Daoy (cell line): ENCODE measurements at places on chromosomes 16 and 17.

DNA sequence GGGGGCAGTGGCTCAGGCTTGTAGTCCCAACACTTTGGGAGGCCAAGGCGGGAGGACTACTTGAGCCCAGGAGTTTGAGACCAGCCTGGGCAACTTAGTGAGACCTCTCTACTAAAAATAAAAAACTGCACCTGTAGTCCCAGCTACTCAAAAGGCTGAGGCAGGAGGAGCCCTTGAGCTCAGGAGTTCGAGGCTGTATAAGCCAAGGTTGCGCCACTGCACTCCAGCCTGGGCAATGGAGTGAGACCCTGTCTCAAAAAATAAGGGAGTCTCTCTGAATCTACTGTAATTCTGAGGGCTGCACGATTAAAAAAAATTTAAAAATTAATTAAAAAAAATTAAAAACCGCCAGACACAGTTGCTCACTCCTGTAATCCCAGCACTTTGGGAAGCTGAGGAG is 3.9 kb downstream of the COIL start:
- no peak for DNase-seq

GRCh38 chr16:30953111-30953510 is 4.2 kb downstream of the ORAI3 start:
- DNase-seq = no peak

DNA sequence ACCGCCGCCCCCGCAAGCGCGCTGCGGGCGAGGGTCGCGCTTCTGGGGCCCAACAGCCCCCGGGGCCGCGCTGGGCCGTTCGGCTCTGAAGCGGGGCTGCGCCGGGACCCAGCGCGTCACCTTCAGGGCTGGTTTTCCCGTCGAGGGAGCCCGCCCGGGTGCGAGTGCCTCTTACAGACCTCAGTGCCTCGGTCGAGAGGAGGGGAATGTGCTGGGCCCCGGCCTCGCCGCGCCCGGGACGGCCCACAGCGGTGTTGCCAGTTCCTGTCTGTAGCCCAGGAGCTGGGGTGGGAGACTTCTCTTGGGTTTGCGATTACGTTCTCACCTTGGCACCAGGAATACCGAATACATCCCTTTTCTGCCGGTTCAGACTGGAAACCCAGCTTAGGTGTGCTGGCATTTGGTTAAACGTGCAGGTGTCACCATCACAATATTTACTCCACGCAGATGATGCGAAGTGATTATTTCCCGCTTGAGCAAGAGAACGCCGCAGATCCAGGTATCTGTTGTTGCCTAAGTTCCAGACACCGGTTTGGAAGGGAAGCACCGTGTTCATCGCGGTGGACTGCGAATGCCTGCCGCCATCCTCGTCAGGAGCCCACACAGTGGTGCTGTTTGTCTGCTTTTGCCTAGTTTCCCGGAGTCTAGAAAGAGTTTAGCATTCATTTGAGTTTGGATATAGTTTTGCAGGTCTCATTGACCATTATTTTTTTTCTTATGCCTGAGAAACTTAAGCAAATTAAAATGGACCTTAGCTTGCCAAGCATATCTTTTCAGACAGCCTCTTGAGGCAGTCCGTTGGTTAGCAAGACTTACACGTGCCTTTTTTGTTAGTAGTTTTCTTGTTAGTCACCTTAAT is 914 bp downstream of the MAP1LC3B start:
- DNase-seq = peak; percentile 50

GRCh38 chr16:82857693-82858365 is 231.1 kb downstream of the CDH13 start:
- DNase-seq = no peak

DNA sequence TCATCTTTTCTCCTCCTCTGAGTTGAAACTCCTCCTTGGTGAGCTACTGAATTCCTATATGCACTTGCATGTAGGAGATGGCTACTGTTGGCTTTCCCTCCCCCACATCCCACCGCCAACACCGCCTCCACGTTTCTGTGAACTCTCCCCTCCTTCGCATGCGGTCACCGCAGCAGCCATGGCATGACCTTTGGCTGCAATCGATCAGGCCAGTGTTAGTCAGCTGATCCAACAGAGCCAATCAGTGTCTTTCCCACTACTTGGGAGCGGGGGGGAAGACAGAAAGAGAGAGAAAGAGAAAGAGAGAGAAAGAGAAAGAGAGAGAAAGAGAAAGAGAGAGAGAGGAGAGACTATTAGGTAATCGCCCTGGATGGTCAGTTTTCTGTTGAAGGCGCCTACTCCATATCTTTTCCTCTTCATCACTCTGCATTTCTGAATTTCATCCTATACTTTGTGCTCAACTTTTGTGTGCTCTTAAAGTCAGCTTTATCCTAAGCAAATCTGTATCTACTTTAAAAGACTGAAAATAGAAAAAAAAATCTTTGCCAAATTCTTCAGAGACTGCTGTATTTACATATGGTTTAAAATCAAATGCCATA is 22.7 kb downstream of the ASGR1 start:
- DNase-seq = no peak

GRCh38 chr17:75910699-75911098 is 6.0 kb upstream of the MRPL38 start:
- no peak for DNase-seq

GRCh38 chr17:64335486-64335885 is 55.2 kb downstream of the PECAM1 start:
- DNase-seq = no peak

- no peak for DNase-seq
These were observed 18.1 kb downstream of the ERN1 start for GRCh38 chr17:64111831-64112230.

DNA sequence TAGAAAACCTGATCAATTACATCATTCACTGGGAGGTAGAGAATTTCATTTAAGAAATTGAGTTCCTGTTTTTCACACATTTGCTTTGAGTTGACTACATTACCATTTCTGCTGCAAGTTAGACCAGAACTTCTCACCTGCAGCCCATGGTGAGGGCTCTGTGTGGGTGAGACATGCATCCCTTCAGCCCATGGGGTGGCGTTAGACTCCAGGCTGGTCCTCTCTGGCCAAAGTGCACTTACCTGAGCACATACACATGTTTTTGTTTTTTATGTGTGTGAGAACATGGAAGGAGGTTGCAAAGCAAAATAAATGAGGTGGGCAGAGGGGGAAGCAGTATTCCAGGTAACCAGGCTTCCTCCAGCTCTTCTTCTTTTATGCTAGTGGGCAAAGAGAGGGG is 470.2 kb downstream of the PMP22 start:
- DNase-seq = no peak

GRCh38 chr17:70310221-70310672 is 140.9 kb downstream of the KCNJ2 start:
- DNase-seq = peak; percentile 6

GRCh38 chr17:43772877-43773648 is 5.7 kb downstream of the DUSP3 start:
- DNase-seq = no peak

GRCh38 chr16:29154088-29154487 is 169.2 kb downstream of the LAT start:
- no peak for DNase-seq

- DNase-seq = no peak
These were observed 647 bp upstream of the SECTM1 start for GRCh38 chr17:82334204-82334621.

DNA sequence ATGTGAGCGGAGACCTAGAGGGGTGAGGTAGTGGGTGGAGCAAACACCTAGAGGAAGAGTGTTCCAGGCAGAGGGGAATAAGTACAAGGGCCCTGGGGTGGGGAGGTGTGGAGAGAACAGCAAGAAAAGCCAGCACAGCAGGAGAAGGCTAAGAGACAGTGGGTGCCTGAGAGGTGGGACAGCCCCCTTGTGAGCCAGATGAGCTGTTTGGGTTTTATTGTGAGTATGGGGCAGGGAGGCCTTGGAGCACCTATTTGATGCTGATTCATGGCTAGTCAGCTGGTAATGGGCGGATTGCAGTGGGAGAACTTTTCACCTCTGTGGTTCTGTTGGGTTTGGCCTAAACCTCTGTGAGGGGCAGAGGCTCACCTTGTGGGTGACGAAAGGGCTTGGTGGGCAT is 68.4 kb downstream of the ABCC1 start:
- DNase-seq = no peak

DNA sequence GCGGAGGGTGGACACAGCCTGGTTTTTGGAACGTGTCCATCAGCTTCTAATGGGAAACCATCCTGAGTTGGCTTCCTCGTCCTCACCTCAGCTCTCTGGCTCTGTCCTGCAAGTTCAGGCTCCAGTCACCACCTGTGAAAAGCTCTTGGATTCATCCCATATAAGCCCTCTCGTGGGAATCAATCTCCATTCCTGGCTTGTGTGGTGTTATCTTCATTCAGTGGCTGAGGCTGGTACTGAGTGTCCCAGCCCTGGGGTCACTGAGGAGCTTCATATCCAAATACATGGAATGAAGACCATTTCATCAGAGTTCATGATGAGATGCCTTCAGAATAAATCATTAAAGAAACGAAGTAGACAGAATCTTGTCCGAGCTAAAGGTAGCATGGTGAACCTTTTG is 189.2 kb downstream of the RBFOX1 start:
- DNase-seq = no peak

GRCh38 chr17:28426081-28426519 is 20.1 kb upstream of the SLC46A1 start:
- peak; percentile 41 for DNase-seq

GRCh38 chr16:86530251-86531190 is 20.2 kb downstream of the FOXF1 start:
- DNase-seq = no peak

GRCh38 chr17:80967404-80967872 is 24.2 kb upstream of the CHMP6 start:
- no peak for DNase-seq

GRCh38 chr17:34412534-34412933 is 49.5 kb upstream of the CCL1 start:
- DNase-seq = no peak

- DNase-seq = no peak
These were observed 44.0 kb downstream of the ST3GAL2 start for GRCh38 chr16:70394853-70395252.

DNA sequence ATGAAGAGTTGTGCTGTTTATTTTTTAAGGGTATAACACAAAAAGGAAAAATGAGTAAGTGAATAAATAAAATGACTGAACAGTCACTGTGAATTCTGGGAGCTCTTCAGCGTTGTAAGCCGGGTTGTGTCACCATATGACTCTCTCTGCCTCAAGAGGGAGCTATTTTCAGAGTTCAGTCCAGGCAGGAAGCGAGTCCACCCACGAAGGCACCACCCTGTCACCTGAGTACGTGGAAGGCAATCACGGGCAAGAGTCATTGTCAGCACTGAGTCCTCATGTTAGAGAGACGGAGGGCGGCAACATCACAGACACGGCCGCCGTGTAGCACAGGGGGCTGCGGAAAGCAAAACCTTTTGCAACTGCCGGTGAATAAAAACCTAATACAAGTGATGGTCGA is 227.6 kb downstream of the UTP18 start:
- peak; percentile 5 for DNase-seq

DNA sequence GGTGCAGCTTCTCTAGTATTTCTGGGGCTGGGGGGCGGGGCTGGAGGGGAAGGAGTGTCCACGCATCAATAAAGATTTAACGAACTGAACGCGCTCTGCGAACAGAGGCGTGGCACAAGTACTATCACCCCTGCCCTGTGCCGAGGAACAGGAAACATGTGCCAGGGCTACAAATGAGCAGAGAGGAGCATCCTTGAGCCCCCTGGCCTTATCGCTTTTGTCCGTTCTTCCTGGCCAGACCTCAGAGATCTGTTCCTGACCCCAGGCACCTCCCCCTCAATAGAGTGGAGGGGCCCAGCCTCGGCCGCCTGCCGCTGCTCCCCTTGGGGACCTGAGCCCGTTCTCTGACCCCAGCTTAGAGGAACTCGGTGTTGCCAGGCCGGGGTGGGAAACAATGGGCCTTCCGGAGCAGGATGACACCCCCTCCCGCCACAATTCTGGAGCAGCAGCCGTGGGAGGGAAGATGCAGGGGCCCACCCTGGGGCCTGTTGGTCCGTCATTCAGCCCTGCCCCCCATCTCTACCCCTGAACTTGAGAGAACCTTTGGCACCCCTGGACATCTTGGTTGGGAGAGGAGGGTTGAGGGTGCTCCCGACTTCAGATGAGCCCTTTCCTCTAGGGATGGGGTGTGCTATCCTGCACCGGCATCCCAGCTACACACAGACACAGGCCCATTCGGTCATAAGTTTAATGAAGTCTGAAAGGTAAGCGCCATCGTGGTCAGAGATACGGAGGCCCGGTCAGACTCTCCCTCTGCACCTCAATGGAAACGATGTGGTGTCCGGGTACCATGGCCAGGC is 1.1 kb downstream of the NAA38 start:
- no peak for DNase-seq

- DNase-seq = no peak
These were observed 24.3 kb upstream of the RNPS1 start for GRCh38 chr16:2292221-2292620.

- DNase-seq = no peak
These were observed 471.1 kb downstream of the WWOX start for GRCh38 chr16:78570399-78571141.

DNA sequence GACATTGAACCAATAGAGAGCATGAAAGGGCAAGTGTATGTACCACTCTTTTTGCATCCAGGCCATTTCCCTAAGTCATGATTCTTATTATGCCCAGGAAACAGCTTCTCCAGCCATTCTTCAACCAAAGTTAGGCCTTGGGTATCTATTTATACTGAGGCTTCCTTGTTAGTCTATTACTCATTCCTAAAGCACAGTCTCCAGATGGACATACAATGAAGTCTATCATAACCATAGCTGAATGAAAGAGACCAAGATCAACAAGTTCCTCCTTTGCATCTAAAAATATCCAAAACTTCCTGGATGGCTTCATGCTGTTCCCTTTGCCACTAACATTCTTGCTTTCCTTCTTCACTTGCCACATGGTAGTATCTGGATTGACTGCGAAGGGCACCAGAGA is 265.9 kb downstream of the CDH8 start:
- no peak for DNase-seq

- no peak for DNase-seq
These were observed 23.9 kb upstream of the LRRC75A start for GRCh38 chr17:16515933-16516332.

DNA sequence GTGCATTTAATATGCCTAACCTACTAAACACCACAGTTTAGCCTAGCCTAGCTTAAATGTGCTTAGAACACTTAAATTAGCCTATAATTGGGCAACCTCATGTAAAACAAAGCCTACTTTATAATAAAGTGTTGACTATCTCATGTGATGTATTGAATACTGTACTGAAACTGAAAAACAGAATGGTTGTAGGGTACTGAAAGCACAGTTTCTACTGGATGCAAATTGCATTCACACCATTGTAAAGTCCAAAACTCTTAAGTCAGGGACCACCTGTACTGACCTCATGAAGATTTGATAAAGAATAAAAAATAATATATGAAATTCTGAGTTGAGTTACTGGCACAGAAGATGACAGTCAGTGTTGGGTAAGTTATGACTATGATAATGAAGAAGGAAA is 625.4 kb upstream of the SOX9 start:
- DNase-seq = no peak

GRCh38 chr16:80564394-80564793 is 23.6 kb downstream of the DYNLRB2 start:
- no peak for DNase-seq

GRCh38 chr17:1323336-1323735 is 43.9 kb downstream of the TRARG1 start:
- DNase-seq = peak; percentile 37

GRCh38 chr17:56995766-56996165 is 17.8 kb downstream of the SCPEP1 start:
- no peak for DNase-seq

- peak; percentile 80 for DNase-seq
These were observed 13.9 kb upstream of the FZD2 start for GRCh38 chr17:44543213-44543904.

- DNase-seq = peak; percentile 71
These were observed 20.7 kb upstream of the ADCY7 start for GRCh38 chr16:50245417-50246298.
